ENCODE measurements at places on chromosomes 16 and 17.

- no peak for DNase-seq
These were observed 44.4 kb downstream of the PIK3R5 start for GRCh38 chr17:8921147-8921546.

- DNase-seq: peak; percentile 85
These were observed 330.3 kb downstream of the SEC14L1 start for GRCh38 chr17:77470800-77471733.

GRCh38 chr17:82301916-82302567 is 15.4 kb downstream of the CD7 start:
- no peak for DNase-seq

- peak; percentile 94 for DNase-seq
These were observed 8.3 kb downstream of the SOCS3 start for GRCh38 chr17:78351449-78352006.

DNA sequence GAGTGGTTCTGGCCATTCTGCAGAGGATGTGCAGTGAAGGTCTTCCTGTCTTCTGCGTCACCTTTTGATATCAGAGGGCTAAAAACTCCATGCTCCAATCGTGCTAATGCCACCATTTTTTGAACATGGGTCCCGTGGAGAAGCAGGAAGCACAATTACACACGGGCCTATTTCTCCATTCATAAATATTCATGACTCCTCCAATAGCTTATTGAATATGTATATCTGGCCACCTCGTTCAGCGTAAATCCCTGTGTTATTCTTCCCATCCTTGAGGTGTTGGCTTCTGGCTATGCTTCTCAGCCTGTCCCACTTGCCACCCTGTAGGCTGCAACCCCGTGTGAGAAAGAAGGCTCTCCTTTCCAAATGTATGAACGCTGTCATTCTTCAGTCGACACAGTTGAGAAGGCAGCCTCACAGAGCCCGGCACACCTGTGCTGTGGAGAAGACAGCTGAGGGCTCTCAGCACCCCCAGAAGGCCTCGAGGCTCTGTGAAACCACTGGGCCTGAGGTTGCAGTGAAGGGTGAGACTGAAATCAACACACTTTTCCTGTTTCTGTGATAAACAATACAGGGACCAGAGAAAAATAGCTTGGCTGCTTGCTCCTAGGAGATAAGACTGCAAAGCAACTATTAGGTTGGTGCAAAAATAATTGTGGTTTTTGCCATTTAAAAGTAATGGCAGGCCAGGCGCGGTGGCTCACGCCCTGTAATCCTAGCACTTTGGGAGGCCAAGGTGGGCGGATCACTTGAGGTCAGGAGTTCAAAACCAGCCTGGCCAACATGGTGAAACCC is 4.9 kb upstream of the ANKRD40CL start:
- no peak for DNase-seq

Measured in suppressor macrophage (primary cell).